ENCODE measurements at places on chromosomes 2 and 18. TPM values are rescaled to one million over a fixed set of nuclear protein-coding genes. Genes with fewer than 3 reads are reported as not detected.

Gene ARHGAP28
- 9.4 TPM for total RNA-seq

Gene TUBA4B
- total RNA-seq, result 5.7 TPM

Gene FNDC4
- 6.9 TPM for total RNA-seq

Gene EFHD1
- 2.2 TPM for total RNA-seq

Gene CELF4
- 2.2 TPM for total RNA-seq

Gene KCNS3
- 45.9 TPM for total RNA-seq

Gene ZNF804A
- total RNA-seq, result 0.17 TPM

Gene IGFBP2
- 75.9 TPM for total RNA-seq

Gene DYNAP
- not detected for total RNA-seq

- no peak overlapping the region for H3K4me3 ChIP-seq
- no peaks in the 10 kb centered on the region for H3K27me3 ChIP-seq
These were observed 58.3 kb upstream of the DTNA start for GRCh38 chr18:34651586-34652369.

DNA sequence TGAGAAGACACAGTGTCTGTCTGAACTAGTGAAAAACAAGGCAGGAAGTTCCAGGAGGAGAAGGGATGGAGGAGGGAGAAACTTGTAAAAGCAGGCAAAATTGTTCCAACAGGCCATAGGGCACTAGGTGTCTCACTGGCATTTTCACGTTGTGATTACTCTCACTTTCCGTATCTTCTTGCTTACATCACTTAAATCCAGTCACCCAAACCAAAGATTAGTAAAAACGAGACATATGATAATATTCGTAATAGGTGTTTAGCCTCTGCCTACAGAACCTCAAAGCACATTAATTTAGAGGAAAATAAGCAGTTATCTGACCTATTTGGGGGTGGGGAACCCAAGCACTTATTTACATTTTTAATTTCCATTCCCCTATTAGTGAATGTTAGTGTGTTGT, 78.3 kb downstream of the POU3F3 start:
- DNase-seq, result no peak
- no peak overlapping the region for H3K4me3 ChIP-seq
- H3K36me3 ChIP-seq, result no peaks in the 10 kb centered on the region
- H3K4me1 ChIP-seq, result no peaks in the 10 kb centered on the region
- no peaks in the 10 kb centered on the region for H3K27me3 ChIP-seq
- H3K27ac ChIP-seq, result no peak overlapping the region

DNA sequence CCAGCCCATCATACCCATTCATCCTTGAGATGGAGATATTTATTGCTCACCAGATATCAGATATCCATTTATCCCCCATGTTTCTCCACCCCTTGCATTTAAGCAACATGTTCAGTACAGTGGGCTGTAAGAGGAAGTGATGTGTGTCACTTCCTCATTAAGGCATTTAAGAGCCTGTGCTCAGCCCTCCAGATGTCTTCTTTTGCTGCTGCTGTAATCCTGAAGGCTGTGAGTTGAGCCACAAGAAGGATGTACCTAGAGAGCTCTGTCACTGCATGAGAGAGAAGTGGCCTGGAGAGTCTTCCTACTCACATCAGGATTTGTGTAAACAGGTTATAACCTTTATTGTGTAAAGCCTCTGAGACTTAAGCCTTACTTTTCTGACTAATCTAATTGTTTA, 151.8 kb upstream of the UNC80 start:
- H3K4me1 ChIP-seq, result no peaks in the 10 kb centered on the region
- no peaks in the 10 kb centered on the region for H3K27me3 ChIP-seq
- no peaks in the 10 kb centered on the region for H3K36me3 ChIP-seq
- no peak overlapping the region for H3K27ac ChIP-seq
- H3K4me3 ChIP-seq, result no peak overlapping the region

DNA sequence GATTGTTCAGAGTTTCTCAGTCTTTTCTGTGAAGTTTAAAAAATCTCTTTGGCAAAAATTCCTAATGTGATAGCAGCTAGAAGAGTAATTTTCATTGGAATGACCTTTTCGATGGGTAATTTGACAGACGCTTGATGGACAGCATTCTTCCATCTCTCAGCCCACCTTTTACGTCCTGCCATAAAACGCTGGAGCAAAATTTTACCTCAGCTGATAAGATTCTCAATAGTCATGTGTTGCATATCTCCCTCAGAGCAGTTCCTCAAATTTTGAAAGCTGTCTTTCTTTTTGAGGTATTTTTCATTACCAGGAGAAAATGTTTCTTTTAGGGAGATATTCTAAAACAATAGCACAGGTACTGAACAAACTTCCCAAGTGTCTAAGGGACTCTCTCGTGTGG, 441.4 kb downstream of the PARD3B start:
- H3K4me1 ChIP-seq, result no peaks in the 10 kb centered on the region
- H3K4me3 ChIP-seq, result no peak overlapping the region
- DNase-seq, result no peak
- no peaks in the 10 kb centered on the region for H3K27me3 ChIP-seq
- no peaks in the 10 kb centered on the region for H3K36me3 ChIP-seq

DNA sequence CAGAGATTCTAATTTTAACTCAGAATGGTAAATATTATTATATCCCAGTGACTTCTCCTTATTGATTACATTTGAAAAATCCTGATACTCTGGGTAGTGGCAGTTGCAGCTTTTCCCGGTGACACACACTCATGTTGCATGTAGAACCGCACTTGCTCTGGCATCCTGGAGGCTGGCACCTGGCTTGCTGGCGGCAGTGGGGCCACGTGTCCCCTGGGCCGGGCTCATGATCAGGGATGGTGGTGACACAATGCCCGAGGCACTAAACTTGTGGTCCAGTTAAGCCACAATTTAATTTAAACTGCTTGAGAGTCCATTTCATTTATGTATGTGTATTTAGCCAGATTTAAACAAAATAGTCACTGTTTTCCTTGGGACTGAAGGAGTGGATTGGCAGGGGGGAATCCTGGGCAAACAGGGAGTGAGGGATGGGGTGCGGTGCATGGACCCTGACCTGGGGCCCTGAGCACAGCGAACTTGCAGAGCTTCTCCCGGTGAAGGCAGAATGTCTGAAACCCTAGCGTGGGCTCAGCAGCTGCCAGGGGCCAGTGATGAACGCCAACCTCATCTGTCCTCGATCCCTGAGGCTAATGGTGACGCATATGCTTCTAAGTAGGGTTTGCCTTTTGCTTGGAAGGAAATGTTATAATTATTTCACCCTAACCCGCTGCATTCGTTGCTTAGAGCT, 50.0 kb downstream of the KCNG2 start:
- no peak overlapping the region for H3K4me3 ChIP-seq
- H3K27ac ChIP-seq, result no peak overlapping the region
- no peaks in the 10 kb centered on the region for H3K4me1 ChIP-seq

GRCh38 chr2:19532547-19533196, 174.2 kb upstream of the OSR1 start:
- no peak overlapping the region for H3K4me3 ChIP-seq
- no peaks in the 10 kb centered on the region for H3K27me3 ChIP-seq
- H3K36me3 ChIP-seq, result no peaks in the 10 kb centered on the region
- DNase-seq, result no peak
- H3K27ac ChIP-seq, result no peak overlapping the region
- H3K4me1 ChIP-seq, result peaks cover 7% of the 10 kb centered on the region

DNA sequence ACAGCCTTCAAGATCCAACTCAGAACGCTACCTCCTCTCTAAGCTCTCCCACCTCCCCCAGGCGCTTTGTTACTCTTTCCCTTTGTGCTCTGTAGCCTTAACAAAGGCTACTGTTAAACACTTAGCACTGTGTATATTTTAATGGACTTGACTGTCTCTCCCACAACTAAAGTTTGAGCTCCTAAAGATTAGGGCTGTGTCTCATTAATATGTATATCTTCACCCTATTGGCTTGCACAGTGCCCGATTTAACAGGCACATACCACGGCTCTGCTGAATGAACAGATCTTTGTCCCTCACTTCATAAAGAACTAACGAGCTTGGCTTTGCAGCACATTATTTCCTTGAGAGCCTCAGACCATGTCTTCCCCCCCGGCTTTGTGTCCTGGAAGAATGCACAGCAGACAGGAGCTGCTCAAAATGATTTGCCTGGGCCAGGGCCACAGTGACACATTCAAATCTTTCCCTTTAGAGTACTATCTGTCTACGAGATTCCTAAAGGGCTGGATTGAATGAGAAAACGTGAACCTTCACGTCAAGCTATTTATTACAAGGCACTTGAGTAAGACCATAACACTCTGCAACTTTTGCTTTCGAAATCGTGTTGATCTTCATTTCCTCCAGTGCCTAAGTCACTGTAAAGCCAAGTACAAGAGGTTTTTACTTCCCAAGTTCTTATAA, 22.1 kb downstream of the ABHD3 start:
- peak overlapping the region; percentile 41 for H3K4me3 ChIP-seq
- H3K36me3 ChIP-seq, result no peaks in the 10 kb centered on the region
- H3K4me1 ChIP-seq, result peaks cover 2% of the 10 kb centered on the region
- H3K27ac ChIP-seq, result peak overlapping the region; percentile 74
- peak; percentile 44 for DNase-seq

GRCh38 chr2:42494355-42495233, 812 bp upstream of the KCNG3 start:
- H3K36me3 ChIP-seq, result no peaks in the 10 kb centered on the region
- H3K4me1 ChIP-seq, result no peaks in the 10 kb centered on the region
- no peaks in the 10 kb centered on the region for H3K27me3 ChIP-seq
- peak; percentile 78 for DNase-seq

- H3K27ac ChIP-seq, result no peak overlapping the region
- DNase-seq, result no peak
- H3K36me3 ChIP-seq, result no peaks in the 10 kb centered on the region
These were observed 11.4 kb upstream of the STEAP3 start for GRCh38 chr2:119212139-119212800.

DNA sequence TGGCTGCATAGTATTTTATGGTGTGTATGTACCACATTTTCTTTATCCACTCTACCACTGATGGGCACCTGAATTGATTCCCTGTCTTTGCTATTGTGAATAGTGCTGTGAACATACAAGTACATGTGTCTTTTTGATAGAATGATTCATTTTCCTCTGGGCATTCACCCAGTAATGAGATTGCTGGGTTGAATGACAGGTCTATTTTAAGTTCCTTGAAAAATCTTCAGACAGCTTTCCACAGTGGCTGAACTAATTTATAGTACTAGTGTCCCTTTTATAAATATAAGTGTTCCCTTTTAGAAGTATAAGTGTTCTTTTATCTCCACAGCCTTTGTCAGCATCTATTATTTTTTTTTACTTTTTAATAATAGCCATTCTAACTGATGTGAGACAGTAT, 303.9 kb upstream of the EPHA4 start:
- H3K4me1 ChIP-seq, result no peaks in the 10 kb centered on the region
- no peak overlapping the region for H3K27ac ChIP-seq
- no peak for DNase-seq
- H3K36me3 ChIP-seq, result no peaks in the 10 kb centered on the region
- no peaks in the 10 kb centered on the region for H3K27me3 ChIP-seq

GRCh38 chr2:143729296-143729814, 600.1 kb downstream of the ARHGAP15 start:
- H3K27ac ChIP-seq, result no peak overlapping the region
- H3K36me3 ChIP-seq, result no peaks in the 10 kb centered on the region
- H3K4me3 ChIP-seq, result no peak overlapping the region
- no peaks in the 10 kb centered on the region for H3K4me1 ChIP-seq
- DNase-seq, result no peak

DNA sequence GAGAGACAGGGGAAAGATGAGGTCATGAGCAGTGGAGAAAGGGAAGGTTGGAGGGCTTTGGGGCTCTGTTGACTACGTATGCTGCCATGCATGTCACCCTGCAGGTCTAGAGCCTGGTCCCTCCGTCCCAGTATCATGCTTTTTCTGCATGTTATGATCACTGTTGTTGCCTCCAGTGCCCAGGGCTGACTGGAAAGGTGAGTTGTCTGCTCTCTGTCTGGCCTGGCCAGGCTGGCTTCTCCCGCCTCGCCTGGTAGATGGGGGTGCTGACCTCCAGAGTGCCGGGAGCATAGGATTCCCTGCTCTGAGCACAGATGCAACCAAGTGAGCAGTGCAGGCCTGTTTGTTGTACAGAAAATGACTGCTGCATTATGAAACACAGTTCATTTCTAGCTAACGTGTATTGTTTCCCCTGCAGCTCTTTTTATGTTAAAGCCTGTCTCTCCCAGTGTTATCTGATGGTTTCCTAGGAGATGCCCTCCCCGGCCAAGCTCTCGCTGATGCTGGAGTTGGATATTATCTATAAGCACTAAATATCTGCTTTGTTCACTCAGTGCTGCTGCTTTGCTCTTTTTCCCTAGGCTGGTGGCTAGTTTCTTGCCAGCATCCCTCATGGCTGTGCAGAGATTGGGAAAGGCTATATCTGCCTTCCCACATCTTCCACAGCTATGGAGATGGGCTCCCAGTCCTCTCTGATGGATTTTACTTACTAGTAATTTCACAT, 158.2 kb downstream of the TDRD15 start:
- DNase-seq, result peak; percentile 52
- H3K4me3 ChIP-seq, result no peak overlapping the region
- H3K36me3 ChIP-seq, result no peaks in the 10 kb centered on the region
- H3K27me3 ChIP-seq, result no peaks in the 10 kb centered on the region
- no peak overlapping the region for H3K27ac ChIP-seq
- no peaks in the 10 kb centered on the region for H3K4me1 ChIP-seq

DNA sequence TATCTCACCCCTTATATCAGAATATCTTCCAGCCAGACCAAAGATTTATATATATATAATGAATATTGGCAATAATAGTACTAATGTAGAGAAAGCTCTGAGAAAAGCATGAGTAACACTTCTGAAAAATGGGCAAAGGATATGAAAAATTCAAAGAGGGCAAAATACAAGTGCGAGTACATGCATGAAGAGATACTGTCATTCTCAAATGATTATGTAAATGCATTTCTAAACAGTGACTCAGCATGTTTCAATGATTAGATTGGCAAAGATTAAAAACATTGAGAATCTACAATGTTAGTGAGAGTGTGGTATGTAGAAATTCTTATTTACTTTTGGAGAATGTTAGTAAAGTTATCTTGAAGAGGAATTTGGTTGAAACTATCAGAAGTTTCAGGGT, 118.3 kb upstream of the NEDD4L start:
- H3K27ac ChIP-seq, result no peak overlapping the region
- H3K36me3 ChIP-seq, result no peaks in the 10 kb centered on the region
- no peaks in the 10 kb centered on the region for H3K4me1 ChIP-seq
- H3K27me3 ChIP-seq, result no peaks in the 10 kb centered on the region
- DNase-seq, result no peak

GRCh38 chr2:204197336-204198005, 260.9 kb downstream of the ICOS start:
- no peaks in the 10 kb centered on the region for H3K4me1 ChIP-seq
- H3K27ac ChIP-seq, result no peak overlapping the region
- H3K36me3 ChIP-seq, result no peaks in the 10 kb centered on the region
- no peak overlapping the region for H3K4me3 ChIP-seq

GRCh38 chr2:233966388-233966787, 49.2 kb downstream of the TRPM8 start:
- H3K4me1 ChIP-seq, result no peaks in the 10 kb centered on the region
- no peak overlapping the region for H3K27ac ChIP-seq
- no peak overlapping the region for H3K4me3 ChIP-seq

DNA sequence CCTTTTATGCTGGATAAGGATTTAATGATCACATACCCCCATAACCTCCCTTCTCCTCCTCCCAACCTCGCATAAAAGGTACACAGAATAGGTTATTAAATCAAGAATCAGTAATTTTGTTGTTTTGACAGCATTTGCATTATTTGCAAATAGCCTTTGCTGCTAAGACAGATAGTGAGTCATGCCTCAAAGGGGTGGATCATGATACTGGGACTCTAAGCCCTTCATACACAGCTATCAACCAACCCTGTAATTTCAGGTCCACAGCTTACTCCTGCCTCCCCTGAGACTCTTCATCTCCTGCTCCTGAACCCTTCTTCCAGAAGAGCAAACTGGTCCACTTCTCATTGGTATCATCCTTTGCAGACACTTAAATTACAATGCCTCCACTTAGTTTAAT, 73.8 kb upstream of the KLHL29 start:
- no peak overlapping the region for H3K4me3 ChIP-seq
- no peaks in the 10 kb centered on the region for H3K4me1 ChIP-seq
- H3K27me3 ChIP-seq, result no peaks in the 10 kb centered on the region
- H3K27ac ChIP-seq, result no peak overlapping the region
- no peak for DNase-seq
- no peaks in the 10 kb centered on the region for H3K36me3 ChIP-seq
